Stimulated activated CD4-positive, alpha-beta T cell treated with anti-CD3 and anti-CD28 coated beads, Interleukin-4, amount 100 ng/mL, for 24 hours (primary cell): ENCODE measurements at places on chromosomes 12 and 14.

- no peak for DNase-seq
These were observed 6.4 kb upstream of the ENDOU start for GRCh38 chr12:47731723-47732122.

- no peak for DNase-seq
These were observed 67.9 kb upstream of the NR2C1 start for GRCh38 chr12:95141310-95141709.

GRCh38 chr12:1572731-1573130 lies 21.6 kb downstream of the FBXL14 start:
- no peak for DNase-seq

- no peak for DNase-seq
These were observed 388.6 kb downstream of the GLT1D1 start for GRCh38 chr12:129241852-129242251.

DNA sequence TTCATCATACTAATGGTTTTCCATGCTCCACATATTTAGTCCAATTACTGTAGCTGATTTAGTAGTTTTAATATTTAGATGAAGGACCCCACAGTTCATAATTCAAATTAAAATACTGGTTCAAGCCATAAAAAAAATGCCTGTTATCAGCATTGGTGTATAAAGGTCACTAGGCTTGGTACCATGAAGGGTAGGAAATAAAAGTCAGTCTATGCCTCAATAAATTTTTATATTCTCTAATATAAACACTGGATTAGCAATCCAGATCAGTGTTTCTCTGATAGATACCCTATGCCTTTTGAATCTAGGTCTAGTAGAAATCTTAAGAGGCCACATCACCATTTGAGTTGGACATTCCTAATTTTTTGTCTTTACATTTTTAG lies 163.2 kb upstream of the HIF1A start:
- no peak for DNase-seq
